GM18507 (cell line): ENCODE measurements at places on chromosomes 5 and 9.

DNA sequence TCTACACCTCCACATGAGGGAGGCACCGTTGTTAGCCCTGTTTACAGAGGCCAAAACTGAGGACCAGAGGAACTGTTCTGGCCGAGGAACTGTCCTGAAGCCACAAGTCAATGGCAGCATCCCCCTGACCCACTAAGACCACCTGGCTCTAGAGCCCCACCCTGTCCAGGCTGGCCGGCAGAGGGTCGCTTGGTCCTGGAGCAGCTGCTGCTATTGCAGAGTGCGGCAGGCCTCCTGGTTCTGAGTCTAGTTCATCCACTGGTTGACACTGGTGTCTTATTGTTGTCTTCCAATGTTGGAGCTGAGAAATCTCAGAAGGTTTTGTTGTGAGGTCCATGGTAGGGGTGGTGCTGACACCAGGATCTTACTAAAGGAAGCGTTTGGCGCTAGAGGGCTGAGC lies 26.6 kb upstream of the ANGPTL2 start:
- DNase-seq: no peak

DNA sequence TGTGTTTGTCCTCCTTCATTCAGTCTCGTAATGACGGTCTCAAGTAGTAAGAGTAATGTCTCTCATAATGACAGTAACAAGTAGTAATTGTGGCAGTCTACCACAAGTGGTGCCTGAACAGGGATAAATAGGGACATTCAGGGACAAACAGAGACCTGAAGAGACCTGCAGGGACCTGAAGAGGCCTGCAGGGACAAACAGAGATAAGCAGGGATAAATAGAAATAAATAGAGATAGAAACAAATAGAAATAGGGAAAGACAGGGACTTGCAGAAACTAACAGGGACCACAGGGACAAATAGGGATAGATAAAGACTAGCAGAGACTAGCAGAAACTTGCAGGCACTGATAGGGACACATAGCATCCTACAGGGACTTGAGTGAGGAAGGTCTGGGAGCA lies 7.9 kb downstream of the UGT3A2 start:
- no peak for DNase-seq

DNA sequence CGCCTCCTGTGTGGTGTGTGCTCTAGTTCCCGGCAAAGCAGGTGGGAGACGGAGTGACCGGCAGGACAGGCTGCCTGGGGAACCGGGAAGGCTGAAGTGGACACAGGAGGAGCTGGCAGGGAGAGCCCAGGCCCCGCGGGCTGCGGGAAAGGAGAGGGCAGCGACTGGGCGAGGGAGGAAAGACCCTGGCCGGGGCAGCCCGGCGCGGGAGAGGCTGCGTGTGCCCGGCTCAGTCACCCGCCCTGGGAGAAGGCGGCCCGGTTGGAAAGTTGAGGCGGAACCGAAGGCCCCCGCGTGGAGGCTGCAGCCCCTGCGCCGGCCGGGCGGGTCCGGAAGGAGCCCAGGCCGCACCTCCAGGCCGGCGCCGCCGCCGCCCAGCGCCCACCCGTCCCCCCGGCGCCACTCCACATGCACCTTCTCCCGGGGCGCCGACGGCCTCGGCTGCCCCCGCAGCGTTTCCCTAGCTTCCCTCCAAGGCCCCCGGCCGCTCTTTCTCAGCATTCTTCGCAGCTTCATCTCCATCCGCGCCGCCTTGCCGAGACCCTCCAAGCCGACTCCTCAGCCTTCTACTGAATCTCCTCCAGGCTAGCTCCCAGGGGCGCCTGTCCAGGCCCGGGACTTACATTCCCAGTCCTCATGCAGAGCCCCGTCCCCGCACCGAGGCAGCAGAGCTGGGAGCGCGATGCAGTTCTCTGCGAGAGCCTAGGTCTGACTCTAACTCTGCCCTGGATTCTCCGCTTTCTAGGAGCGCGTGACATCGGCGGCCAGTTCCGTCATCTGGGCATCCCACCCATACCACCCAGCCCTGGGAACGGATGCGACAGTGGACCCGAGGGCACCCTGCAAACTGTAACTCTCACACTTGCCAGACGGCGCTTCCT lies 152.0 kb downstream of the ERCC6L2 start:
- no peak for DNase-seq

DNA sequence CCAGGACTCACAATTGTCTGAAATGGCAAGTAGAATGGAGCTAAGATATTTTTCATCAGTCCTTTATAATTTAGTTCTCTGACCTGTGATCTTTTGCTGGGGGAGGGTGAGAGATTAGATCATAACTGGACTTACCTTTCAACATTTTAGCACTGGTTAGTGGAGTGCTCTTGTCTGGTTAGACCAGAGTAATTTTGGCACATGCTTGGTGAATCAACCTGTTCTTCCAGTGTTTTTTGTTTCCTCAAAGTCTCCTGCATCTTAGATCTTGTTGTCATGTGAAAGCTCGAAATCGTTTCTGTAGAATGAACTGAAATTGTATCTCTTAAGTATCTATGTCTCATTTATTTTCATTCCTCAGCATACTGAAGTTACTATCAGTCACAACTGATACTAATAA lies 122.4 kb downstream of the TLE4 start:
- DNase-seq: no peak

- DNase-seq: no peak
These were observed 403.1 kb downstream of the TLE4 start for GRCh38 chr9:79974806-79975422.

DNA sequence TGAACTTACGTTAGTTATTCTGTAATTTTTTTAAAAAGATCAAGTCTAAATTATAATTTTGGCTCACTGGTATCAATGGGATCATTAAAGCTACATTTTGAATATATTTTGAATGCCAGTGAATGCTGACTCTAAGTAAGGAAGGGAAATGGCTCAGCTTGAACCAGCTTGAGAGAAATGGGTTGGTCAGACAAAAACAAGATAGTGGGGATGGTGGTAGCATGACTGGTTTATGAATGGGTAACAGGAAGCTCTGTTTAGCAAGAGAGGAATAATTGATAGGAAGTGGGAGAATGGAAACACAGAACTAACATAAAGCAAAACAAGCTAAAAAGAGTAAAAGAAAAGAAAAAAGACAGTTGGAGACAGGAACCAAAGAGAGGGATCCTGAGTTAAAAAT lies 220.2 kb downstream of the ADAMTS6 start:
- DNase-seq: no peak

DNA sequence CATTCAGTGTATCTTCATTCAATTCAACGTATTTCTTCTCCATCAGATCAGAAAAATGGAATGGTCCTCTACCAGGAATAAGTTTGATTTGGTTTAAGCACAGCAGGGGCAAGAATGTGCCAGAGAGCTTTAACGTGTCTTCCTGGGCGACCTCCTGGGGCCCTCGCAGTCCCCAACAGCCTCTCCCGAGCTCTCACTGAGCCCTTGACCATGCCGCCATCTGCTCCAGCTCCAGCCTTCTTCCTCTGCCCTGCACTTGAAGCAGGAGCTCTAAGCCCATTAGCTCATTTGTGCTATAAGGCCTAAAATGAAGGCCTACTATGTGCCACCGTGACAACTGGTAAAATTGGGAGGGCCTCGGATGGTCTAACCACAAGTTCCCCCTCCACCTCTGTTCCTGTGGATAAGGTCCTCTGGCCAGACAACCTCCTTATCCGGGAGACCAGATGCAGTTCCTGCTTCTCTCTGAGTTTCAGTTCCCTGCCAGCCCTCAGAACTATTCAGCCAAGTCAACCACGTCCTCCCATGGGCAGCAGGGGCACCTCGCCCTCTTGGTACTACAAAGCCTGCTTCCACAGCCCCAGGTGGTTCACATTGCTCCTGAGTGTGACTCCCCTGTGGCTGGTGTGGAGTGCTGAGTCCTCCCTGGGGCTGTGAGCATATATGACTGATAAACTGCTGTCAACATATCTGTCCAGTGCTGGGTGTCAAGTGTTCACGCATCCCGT lies 35.8 kb downstream of the C5orf15 start:
- DNase-seq: no peak

- no peak for DNase-seq
These were observed 409.2 kb downstream of the CETN3 start for GRCh38 chr5:90000351-90000750.

DNA sequence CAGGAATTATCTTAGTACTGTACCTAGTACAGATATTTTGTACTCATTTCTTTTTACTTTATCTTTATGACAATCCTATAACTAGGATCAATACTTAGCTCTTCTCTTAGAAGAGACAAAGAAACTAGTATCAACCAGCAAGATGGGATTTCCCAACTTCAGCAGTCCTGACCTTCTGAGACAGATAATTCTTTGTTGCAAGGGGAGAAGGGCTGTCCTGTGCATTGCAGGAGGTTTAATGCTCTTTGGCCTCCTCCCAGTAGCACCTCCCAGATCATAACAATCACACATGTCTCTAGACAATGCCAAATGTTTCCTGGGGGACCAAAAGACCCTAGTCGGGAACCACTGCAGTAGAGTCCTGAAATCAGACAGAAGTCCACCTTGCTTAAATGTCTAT lies 424.3 kb upstream of the DMAC1 start:
- DNase-seq: no peak
